ENCODE measurements at places on chromosomes 7 and 10. TPM values are rescaled to one million over a fixed set of nuclear protein-coding genes. Genes with fewer than 3 reads are reported as not detected.

VWA2 gene
- total RNA-seq = 19.5 TPM

DNA sequence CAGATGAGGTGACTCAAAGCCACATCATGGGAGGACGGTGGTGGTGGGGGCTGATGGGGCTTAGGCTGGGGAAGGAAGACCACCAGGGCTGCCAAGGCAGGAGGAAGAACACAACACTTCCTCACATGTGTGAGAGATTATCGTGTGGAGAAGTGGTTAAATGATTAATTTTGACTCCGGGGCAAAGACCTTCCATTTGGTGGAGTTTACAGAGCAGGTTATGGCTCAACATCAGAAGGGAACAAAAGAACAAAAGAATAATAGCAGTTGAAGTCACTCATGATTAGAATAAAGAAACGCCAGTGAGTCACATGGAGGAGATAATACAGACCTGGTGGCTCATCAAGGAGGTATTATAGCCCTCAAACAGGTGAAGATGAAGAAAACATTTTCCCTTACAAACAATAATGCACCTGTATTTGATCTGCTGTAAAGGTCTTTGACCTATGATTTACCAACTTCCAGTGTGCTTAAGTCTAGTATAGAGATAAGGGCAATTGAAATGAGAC lies 170.1 kb downstream of the PKD1L1 start:
- DNase-seq = no peak

DNA sequence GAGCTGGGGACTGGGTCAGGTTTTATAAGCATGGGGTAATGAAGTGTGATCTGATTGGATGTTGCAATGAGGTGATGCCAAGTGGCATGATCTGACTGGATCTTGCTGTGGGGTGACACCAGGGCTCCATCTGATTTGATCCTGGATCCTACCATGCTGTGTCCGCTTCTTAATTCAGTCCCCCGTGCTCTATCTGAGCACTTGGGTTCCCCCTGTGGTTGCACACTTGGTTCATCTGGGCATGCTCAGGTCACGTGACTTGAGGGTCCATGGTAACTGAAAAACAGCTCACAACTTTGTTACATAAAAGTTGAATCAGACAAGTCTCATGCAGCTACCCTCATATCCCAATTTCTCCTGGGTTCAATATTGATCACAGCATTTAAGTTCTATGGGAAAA lies 448.6 kb upstream of the NRP1 start:
- no peak for DNase-seq

DNA sequence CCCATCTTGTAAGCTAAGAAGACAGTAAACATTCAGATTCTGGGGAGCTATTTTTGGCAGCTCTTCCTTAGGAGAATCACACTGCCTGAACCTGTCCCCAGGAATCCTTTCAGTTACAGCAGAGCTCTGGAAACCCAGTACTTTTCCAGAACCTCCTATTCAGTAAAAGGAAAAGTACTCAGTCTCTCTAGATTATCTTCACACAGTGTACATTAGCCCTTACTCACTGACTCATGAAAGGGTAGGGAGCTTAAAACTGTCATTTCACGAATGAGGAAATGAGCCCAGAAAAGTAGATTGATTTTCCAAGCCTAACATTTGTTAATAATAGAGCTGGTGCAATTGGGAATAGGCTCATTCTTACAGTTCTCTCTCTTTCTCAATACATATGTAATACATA lies 3.9 kb upstream of the CNNM1 start:
- peak; percentile 28 for DNase-seq

DNA sequence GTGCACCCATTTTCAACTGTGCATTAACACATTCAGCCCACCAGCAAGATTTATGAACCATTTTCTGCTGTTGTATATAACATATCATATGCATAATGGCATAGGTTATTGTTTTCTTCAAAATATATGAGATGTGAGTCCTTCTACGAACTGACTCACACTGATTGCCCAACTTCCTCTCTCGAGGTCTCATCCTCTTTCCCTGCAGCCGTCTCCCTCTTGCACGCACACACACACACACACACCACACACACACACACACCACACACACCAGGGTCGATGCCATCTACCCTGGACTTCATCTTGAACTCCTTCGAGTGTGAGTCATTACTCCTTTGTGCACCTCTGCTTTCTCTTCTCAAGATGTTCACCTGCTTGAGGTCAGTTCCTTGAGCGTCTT lies 36.7 kb downstream of the EGFR start:
- no peak for DNase-seq

GRCh38 chr7:74134117-74134620 lies 40.0 kb upstream of the EIF4H start:
- DNase-seq = no peak
